T-cell (primary cell): ENCODE measurements at places on chromosomes 1 and 21.

- DNase-seq, result no peak
Observed at GRCh38 chr1:28244549-28245251, 8.8 kb downstream of the ATP5IF1 start.

DNA sequence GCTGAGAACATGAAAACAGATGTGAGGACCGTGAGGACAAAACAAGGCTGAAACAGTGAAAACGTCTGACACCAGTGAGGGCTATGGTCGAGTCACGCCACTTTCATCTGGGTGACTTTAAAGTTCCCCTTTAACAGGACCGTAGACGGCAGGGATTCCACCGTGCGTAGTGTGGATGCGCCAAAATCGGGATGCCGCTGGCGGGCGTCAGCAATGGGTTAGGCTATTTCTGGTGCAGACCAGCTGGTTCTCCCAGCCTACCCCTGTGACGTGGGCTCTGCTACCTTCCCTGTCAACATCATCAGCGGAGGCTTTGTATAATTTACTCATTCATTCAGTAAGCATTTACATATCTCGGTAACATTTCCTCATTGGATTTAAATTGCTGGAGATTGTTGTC, 246.6 kb upstream of the AJAP1 start:
- no peak for DNase-seq

DNA sequence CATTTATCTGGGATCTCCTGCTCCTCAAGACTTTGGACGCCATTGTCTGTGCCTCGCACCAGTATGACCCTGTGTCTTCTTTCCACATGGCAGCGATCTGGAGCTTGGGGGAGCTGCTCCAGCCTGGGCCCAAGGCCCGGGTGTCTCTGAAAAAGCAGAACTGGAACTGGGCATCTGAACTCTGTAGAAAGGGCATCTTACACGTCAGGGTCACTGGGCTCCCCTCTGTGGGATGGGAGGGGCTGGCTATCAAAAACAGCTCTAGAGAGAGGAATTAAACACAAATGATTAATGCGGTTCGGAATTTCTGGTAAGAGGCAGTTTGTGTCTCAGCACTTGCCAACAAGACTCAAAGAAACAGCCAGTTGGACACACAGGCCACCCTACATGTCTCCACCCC, 16.1 kb downstream of the FCRL1 start:
- DNase-seq, result no peak

DNA sequence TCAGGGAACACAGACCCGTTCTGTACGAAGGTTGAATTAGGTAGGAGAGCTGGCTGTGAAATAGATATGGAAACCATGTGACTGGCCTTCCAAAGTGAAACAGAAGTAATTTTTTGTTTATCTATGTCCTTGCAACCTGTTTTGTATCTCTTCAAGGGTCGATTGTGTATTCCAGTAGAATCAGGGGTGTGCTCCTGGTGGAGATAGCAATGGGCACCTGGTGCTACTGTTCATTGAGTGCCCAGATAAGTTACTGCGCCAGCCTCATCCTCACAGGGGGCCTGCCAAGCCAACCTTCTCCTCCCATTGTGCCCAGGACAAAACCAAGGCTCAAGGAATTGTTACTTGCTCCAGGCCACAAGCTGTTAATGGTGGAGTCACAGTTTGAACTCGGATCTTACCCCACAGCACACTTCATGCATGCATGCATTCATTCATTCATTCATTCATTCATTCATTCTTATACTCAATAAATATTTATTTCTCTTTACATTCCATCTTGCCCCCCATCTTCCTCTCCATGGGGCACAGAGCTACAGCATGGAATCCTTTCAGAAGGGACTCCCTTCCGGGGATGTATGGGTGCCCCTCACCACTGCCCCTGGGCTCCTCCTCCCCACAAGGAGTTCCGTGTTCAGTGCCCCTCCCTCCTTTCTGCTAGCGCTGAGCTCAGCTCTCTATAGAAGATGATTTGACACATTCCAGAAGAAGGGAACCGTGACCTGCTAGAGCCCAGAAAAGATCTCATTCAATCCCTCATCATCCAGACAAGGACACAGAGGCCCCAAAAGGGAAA, 24.0 kb downstream of the ADORA1 start:
- DNase-seq, result no peak

DNA sequence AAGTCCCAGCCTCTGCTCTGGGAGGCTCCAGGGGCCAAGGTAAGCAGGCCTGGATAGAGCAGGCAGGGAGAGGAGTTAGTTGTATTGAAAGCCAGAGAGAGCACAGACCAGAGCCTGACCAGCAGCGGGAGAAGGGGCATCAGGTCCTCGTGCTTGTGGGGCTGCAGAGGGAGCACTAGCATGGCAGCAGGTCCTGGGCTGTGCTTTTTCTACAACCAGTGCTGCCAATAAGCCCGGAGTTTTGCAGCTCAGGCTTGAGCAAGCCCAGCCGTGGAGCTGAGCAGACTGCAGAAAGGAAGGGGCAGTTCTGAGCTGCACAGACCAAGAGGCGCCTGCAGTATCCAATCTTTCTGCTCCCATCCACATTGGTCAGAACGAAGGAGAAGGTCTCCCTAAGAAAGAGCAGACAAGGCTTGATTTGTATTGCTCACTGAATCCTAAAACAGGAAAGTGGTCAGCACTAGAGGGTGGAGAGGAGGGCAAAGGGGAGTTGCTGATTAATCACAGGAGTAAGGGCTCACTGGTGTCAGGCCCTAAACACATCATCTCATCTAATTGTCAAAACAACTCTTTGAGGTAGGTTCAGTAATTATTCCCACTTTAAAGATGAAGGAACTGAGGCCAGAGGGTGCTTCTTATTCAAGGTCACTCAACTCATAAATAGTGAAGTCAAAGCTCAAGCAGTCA, 2.7 kb downstream of the DENND2D start:
- peak; percentile 61 for DNase-seq

DNA sequence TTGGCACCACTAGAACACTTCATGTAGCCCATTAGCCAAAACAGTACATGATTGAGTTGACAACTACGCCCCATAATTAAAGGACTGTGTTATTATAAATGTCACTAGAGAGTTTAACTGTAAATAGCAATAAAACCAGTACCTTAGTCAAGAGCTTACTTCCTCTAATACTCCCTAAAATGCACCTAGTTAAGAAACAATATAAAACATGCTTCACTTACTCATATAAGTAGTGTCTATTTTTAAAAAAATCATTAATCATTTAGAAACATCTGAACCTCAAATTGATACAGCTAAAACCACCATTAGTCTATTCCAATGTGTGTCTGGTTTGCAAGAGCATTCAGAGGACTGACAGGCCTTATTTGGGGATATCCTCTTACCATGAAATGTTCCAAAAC, 25.3 kb downstream of the PTP4A2 start:
- DNase-seq, result no peak

DNA sequence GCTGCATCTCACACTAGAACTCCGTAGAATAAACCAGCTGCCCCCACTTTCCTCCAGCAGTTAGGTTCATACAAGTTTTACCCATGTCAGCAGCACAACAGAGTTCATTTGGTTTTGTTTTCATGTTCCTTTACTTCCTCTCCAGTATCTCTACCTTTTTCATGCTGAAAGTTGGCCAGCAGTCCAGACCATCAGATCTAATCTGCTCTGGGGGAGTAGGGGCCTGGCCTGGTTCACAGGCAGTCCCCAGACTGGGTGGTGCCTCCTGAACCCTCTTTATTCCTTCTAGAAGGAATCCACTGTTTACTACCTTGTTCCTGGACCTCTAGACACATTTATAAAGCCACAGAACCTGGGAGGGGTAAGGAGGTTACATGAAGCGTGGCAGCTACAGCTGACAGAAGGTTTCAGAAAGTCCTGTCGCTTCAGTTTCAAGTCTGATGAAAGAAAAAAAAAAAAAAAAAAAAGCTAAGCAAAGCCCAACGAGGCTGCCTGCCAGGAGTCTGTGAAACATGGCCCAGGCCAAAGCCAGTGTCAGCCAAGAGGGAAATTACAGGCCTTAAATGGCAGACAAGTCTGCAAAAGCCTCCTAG, 184.6 kb upstream of the JUN start:
- no peak for DNase-seq

DNA sequence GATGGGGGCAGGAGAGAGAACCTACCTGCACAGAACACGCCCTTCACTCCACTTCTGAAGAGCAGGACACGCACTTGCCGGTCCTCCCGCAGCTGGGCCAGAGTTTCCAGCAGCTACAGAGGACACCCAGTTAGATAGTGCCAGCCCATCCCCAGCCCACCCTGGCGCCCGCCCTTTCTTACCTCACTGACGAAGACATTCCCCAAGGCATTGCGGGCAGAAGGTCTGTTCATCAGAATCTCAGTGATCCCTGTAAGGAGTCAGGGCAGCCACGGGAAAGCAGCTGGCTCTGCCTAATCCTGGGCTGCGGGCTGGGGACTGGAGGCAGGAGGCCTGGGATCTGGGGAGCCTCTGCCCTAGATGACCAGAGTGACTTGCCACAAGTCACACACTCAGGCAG, 10.0 kb downstream of the ECHDC2 start:
- no peak for DNase-seq

GRCh38 chr1:50474859-50475809, 51.9 kb upstream of the DMRTA2 start:
- DNase-seq, result no peak

GRCh38 chr1:11564237-11564636, 85.3 kb downstream of the DISP3 start:
- no peak for DNase-seq

DNA sequence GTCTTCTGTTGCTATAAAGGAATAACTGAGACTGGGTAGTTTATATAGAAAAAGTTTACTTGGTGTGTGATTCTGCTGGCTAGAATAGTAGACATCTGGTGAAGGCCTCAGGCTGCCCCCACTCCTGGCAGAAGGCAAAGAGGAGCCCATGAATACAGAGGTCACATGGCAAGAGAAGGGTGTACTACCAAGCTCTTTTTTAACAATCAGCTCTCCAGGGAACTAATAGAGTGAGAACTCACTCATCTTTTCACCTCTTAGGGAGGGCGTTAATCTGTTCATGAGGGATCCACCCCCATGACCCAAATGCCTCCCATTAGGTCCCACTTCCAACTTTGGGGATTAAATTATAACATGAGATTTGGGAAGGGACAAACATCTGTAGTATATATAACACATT, 9.3 kb downstream of the DTL start:
- no peak for DNase-seq

DNA sequence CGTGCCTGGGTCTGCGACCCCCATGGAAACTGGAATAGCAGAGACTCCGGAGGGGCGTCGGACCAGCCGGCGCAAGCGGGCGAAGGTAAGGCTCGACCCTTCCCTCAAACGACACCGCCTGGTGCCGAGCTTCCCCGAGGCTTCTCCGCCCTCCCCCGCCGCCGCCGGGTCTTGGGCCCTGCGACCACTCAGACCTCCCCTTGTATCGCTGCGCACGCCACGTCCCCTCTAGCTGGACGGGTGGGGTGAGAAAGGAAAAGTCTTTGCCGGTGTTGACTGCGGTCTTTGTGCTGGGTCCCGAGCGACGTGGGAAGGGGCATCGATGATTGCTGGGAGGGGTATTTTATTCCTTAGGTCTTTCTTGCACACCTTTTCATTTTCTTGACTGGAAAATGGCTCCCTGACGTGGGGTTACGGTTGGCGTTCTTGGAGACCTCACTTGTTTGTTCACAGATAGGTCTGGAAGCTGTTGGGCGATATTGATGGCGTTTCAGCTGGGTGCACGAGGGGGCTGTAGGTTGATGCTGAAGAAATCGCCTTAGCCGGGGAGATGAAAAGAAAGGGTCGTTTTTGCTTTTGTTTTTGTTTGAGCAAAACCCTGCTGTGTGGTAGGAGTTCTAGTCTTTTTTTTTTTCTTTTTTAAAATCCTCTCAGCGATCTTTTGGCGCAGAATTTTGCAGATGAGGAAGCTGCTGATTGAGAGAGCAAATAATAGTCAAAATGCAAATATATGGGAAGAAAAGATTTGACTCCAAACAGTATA, 776 bp downstream of the KDM1A start:
- DNase-seq, result no peak

DNA sequence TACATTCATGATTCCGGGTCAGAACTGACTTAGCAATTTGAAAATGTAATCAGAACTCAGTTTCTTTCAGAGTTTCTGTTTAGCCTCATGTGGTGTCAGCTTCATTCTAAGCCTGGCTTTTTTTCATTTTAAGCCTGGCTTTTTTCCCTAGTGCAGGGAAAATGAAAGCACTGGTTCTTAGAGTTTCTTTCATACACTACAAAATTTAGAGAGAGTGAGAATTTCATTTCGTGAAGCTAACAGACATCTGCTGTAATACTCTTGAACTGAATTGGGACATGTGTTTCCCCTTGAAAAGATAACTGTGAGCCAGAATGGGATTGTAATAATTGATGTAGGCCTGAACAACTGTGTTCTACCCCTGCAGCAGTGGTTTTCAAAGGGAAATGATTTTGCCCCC, 95.3 kb upstream of the KIAA0040 start:
- no peak for DNase-seq

DNA sequence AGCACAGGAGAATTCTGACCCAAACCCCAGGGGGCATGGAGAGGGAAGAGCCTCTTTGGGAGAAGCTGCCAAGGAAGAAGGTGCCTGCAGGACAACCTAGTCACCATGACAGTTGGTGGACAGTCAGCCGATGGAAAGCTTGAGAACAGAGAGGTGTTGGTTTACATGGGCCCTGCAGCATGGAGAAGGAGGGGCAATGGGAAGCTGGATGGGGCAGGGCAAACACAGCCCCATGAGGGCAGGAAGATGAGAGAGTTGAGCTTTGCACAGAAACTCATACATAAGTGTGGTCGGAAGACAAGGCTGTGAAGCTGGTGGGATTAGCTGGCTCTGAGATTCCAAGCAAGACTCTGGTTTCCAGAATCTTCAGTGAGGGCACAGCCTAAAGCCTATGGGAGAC, 6.6 kb upstream of the SLC5A9 start:
- no peak for DNase-seq

DNA sequence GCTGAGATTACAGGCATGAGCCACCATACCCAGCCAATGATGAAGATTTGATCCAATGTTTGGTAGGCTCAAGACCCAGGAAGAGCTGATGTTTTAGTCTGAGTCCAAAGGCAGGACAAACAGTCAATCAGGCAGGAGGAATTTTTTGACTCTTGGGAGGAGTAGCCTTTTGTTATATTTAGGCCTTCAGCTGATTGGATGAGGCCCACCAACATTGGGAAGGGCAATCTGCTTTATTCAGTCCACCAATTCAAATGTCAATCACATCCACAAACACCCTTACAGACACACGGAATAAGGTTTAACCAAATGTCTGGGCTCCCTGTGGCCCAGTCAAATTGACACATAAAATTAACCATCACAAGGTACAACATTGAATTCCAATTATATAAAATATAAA, 61.9 kb upstream of the COX20 start:
- DNase-seq, result no peak

DNA sequence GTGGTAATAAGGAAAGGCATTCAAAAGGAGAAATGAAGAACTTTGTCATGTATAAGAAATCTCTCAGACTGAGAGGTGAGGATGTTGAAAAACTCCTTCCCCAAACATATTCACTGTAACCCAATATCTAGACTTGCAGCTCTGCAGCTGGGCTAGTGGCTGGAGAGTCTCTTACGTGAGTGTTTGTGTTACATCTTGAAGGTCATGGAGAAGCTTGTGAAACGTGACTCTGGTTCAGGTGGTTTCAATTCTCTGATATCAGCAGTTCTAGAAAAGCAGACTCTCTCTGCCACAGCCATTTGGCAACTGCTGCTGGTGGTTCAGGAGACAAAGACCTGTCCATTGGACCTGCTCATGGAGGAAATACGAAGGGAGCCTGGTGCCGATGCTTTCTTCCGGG, 55.0 kb upstream of the EPHA8 start:
- DNase-seq, result no peak
